Jurkat, Clone E6-1 (cell line): ENCODE measurements at places on chromosomes 6 and 20.

GRCh38 chr20:19024296-19025035 lies 188.0 kb upstream of the SLC24A3 start:
- no peak for DNase-seq

DNA sequence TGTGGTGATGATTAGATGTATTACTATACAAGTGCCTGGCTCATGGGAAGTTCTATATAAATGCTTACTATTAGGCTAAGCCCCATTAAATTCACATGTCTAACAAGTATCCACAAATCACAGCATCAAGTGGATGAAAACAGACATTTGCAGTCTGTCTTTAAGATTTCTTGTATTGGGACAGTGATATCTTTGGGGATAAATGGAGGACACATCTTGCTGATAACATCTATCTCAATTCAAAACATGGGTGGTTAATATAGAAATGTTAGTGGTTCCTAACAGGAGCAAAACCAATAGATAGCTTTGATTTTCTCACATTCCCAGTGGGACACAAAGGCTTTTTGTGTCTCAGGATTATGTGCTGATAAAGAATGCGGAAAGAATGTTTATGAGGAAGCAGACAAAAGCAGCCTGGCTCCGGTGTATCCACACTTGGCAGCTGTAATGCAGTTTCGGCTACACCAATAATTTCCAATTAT lies 29.3 kb downstream of the PTPRK start:
- DNase-seq, result no peak

DNA sequence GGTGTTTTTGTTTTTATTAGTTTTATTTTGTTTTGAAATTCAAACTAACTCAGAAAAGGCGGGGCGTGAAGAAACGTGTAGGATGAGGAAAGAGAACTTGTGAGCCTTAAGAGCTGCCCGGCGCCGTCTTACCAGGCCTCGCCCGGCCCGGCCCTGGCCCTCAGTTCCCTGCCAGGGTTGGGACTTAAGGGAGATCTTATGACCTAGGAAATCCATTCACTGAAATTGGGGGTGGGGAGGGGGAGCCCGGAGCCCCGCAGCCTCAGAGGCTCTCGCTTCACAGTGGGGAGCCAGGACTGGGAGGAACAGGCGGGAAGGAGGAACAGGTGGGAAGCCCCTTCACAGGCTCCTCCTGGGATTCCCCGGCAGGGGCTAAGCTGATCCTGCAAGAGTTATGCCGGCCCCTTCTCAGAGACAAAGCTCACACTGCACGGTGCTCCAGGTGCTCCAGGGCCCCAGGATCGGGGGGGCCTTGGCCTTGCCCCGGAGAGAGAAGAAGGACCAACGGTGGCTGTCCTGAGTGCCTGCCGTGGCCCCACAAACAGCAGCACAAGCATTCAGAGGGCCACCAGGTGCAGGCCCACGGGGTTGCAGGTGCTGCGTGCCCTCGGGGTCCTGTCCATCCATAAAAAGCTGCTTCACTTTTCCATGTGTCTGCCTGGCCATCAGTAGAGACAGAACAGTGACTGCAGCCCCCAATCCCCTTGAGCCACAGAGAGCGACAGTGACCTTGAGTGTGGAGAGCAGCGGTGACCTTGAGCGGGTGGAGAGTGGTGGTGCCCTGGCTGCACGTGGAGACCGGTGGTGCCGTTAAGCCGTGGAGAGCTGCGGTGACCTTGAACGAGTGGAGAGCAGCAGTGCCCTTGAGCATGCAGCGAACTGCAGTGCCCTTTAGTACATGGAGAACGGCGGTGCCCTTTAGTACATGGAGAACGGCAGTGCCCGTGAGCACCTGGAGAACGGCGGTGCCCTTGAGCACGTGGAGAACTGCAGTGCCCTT lies 152.7 kb downstream of the DLL1 start:
- DNase-seq, result no peak

- DNase-seq, result no peak
Measured at GRCh38 chr6:47064274-47064673, 22.1 kb upstream of the ADGRF1 start.

- DNase-seq, result no peak
Measured at GRCh38 chr20:37336369-37337207, 9.4 kb upstream of the SRC start.

DNA sequence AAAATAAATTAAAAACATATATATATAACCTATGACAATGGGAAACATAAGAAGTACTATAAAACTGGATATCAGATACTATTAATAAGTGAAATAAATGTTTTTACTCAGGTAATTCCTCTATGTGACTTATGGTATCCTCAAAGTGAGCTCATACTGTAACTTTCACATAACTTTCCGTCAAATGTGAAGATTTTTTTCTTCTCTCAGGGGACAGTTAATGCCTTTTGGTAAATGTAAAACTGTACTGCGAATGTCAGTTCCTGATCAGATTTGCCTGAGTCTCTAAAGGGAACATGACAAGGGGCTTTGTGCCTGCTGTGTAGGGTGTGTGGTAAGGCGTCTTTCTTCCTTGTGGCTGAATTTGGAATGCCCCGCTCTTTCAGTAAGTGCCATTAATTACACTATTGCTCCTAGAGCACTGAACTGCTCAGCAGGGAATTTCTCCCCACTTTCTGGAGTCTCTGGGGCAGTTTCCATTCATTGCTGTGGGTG lies 271.8 kb downstream of the PRL start:
- DNase-seq, result no peak

DNA sequence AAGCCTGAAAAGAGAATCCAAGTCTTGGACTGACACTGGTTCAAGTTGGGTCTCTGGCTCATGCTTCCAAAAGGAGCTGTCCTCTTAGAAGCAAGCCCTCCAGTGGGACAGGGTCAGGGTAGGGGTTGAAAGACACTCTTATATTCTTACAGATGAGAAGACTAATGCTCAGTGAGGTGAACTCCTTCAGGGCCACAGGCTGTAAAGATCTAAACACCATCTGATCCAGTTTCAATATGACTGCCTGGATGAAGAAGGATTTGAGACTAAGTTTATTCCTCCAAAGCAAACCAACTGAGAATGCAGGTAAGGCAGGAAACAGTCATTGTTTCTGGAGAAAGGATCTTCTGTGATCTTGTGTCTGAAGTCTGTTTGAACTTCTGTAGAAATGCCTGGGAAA lies 99.0 kb upstream of the TAB2 start:
- no peak for DNase-seq

DNA sequence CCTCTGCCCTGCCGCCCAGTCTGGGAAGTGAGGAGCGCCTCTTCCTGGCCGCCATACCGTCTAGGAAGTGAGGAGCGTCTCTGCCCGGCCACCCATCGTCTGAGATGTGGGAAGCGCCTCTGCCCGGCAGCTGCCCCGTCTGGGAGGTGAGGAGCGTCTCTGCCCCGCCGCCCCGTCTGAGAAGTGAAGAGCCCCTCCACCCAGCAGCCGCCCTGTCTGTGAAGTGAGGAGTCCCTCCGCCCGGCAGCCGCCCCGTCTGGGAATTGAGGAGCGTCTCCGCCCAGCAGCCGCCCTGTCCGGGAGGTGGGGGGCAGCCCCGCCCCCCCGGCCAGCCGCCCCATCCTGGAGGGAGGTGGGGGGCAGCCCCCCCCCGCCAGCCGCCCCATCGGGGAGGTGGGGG lies 27.8 kb downstream of the SNHG17 start:
- DNase-seq, result no peak

- DNase-seq, result no peak
Measured at GRCh38 chr6:117561128-117561527, 41.2 kb downstream of the GOPC start.

DNA sequence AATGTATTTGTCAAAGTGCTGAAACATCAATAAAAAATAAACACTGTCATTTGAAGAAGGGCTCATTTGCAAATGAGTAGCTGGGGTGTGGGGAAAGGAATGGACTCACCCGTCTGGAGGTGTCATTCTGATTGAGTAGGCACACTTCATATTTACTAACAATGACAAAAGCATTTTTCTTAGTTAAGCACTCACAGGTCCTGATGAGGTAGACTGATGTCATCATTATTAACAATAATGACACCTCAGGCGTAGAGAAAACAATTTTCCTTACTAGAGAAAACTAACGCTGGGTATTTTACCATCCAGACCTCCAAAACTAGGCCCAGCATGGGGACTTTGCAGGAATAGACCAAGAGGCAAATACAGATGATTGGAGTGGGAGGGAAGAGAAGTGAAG lies 76.0 kb downstream of the UNC5CL start:
- no peak for DNase-seq

DNA sequence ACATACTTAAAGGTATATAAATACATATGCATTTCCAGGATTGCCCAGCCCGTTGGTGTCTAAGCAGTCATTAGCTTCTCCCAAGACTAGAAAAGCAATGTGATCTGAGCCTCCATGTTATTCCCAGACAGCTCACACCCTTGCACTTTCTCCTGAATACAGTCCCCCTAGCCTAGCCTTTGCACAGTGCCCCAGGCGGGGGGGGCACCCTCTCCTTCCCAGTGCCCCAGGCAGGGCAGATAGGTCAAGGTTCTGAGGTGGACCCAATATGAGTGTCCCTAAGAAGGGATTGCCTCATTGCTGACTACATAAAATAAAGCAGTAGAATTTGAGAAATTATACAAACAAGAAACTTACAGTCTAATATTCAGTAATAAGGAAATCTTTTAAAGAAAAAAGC lies 15.4 kb upstream of the GNRH2 start:
- DNase-seq, result no peak

GRCh38 chr6:158640519-158640918 lies 4.0 kb downstream of the DYNLT1 start:
- no peak for DNase-seq

GRCh38 chr6:81766482-81767069 lies 14.1 kb upstream of the TENT5A start:
- DNase-seq, result peak; percentile 27

- no peak for DNase-seq
Measured at GRCh38 chr6:152976749-152977148, 6.1 kb downstream of the FBXO5 start.

DNA sequence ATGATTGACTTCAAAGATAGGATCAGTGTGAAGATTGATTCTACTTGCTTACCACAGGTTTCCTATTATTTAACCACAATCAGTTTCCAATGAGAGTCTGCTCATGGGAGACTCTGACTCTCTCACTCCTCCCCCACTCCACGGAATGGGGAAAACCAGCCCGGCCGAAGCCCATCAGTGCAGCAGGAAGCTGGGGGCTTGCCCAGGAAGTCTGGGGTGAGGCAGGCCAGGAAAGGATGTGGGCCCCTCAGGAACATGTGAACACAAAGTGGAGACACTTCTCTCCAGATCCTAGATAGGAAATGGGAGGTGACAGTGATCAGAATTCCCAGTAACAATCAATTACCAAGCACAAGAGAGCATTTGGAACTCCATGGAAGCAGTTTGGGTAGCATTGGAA lies 144.2 kb downstream of the TTLL2 start:
- DNase-seq, result no peak

- DNase-seq, result no peak
Measured at GRCh38 chr6:30781395-30781742, 37.0 kb upstream of the IER3 start.

GRCh38 chr20:63015662-63016361 lies 9.0 kb upstream of the BHLHE23 start:
- no peak for DNase-seq

- DNase-seq, result no peak
Measured at GRCh38 chr6:24603241-24603640, 42.8 kb downstream of the KIAA0319 start.

- DNase-seq, result no peak
Measured at GRCh38 chr20:54131675-54132611, 41.8 kb downstream of the CYP24A1 start.

DNA sequence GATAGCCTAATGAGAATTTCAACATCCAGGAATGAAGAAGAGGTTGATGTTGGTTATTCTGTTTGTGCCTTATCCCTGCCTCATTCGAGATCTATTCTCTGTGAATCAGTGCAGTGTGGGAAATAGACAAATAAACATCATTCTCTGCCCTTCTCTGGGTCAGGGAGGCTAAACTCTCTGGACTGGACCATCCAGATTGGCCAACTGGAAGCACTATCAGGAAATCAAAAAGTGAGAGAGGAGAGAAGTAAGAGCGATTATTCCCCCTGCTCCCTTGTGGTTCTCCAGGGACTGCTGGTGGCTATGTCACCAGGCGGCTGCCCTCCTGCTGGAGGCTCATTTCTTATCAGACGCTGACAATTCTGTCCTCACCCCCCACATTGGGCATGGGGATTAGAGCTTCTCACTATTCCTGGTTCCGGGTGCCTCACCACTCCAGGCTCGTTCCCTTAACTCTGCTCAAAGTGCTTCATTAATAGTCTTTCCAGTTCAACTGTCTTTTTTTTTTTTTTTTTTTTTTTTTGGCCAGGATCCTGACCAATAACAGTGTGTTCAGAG lies 201.7 kb upstream of the RREB1 start:
- DNase-seq, result no peak

- no peak for DNase-seq
Measured at GRCh38 chr20:47067776-47068175, 173.1 kb downstream of the EYA2 start.

GRCh38 chr20:61930776-61931475 lies 134.8 kb downstream of the TAF4 start:
- DNase-seq, result peak; percentile 92

DNA sequence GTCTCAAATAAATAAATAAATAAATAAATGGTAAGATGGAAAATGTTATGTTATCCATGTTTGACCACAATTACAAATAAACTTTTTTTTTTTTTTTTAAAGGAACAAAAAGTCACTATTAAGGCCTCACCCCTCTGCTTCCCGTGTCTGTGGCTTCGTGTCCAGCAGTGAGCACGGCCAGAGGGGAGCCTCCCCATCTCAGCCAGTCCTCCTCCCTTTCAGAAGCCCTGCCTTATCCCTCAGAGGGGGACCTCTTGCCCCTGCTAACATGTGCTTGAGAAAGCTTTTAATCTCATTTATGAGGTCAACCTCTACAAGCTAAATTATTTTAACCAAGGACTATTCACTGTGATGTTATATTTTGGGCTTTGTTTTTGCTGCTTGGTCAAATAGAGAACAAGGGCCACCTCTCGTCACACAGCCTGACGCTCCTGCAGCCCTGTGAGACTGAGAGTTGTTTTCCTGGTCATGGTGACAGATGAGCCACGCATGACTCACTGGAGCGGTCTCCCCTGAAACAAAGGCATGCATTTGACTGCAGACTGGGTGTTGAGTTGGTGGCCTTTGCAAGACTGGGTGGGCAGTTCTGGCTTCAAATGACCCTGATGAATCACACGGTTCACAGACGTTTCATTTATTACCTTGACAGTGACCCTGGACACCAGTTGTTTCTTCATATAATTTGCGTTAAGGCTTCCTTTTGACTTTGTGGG lies 131.8 kb downstream of the TIAM2 start:
- DNase-seq, result no peak

DNA sequence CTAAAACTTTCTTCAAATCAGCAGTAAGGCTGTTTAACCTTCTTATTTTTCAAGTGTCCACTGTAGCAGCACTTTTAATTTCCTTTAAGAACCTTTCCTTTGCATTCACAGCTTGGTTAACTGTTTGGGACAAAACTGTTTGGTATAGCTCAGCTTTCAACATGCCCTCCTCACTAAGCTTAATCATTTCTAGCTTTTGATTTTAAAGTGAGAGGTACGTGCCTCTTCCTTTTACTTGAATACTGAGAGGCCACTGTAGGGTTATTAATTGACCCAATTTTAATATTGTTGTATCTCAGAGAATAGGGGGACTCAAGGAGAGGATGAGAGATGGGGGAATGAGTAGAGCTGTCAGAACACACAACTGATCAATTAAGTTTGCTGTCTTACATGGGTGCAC lies 129.5 kb upstream of the MMS22L start:
- DNase-seq, result no peak
